ENCODE measurements at places on chromosomes 2 and 18.

DNA sequence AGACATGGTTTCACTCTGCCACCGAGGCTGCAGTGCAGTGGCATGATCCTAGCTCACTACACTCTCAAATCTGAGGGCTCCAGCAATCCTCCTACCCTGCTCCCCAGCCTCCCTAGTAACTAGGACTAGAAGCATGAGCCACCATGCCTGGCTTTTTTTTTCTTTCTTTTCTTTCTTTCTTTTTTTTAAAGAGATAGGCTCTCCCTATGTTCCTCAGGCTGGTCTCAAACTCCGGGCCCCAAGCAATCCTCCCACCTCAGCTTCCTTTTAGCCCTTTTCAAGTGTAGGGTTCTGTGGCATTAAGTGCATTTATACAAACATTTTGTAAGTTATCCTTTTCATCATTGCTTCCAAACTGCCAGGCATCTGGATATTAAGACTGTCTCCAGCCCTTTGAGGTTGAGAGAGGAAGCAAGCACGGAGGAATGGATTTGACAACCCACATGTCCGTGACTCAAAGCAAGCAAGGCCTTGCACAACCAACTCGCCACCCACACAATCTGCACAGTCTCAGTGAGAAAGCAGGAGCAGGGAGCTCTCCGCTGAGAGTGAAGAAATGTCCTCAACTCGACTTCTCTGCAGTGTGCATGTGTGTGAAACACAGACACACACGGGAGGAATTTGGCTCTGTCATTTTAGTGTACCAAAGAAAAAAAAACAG, 65.6 kb downstream of the ATP8B1 start:
- DNase-seq: no peak

GRCh38 chr2:203500951-203501350, 34.1 kb downstream of the RAPH1 start:
- DNase-seq: no peak

DNA sequence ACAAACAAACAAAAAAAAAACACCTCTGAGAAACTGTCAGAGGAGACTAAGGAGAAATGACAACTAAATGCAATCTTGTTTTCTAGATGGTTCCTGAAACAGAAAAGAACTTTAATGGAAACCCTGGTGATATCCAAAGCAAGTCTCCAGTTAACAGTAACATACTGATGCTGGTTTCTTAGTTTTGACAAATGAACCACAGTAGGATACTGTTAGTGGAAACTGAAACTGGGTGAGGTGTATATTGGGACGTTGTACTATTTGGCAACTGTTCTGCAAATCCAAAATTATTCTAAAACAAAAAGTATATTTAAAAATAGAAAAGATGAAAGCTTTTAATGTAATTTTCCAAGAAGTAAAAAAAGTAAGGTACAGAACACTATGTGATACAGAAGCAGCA, 11.4 kb downstream of the SESTD1 start:
- DNase-seq: no peak

DNA sequence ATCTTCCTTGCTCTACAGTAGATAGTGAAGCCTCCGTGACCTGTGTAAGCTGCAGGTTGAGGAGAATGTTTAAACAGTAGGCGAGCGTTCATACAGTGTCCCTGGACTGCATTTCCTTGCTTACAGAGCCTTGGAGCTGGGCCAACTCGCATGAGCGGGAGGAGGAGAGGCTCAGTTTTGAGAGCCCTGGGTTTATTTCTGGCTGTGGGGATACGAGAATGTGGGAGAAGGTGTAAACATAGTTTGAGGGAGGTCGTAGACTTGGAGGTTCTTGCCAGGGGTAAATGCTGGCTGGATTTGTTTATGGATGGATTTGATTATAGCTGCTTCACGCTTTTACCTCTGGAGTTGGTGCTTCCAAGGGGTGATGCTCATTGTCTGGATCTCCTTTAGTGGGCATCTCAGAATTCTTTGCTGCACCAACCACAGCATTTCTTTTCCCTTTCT, 20.8 kb downstream of the CRIM1 start:
- DNase-seq: peak; percentile 20

GRCh38 chr2:159177957-159178356, 108.5 kb downstream of the WDSUB1 start:
- DNase-seq: peak; percentile 14

Data from midbrain (tissue), 1 donor.